ENCODE measurements at places on chromosomes 5 and 9.
A peak's percentile ranks its signal among the peaks of the same experiment; 100 is the strongest.

- DNase-seq = no peak
Measured at GRCh38 chr9:122342323-122343050, 28.3 kb upstream of the PTGS1 start.

- DNase-seq = peak; percentile 53
Measured at GRCh38 chr5:154467655-154468354, 10.2 kb downstream of the HAND1 start.

GRCh38 chr9:38092656-38093055 lies 23.6 kb upstream of the SHB start:
- no peak for DNase-seq

DNA sequence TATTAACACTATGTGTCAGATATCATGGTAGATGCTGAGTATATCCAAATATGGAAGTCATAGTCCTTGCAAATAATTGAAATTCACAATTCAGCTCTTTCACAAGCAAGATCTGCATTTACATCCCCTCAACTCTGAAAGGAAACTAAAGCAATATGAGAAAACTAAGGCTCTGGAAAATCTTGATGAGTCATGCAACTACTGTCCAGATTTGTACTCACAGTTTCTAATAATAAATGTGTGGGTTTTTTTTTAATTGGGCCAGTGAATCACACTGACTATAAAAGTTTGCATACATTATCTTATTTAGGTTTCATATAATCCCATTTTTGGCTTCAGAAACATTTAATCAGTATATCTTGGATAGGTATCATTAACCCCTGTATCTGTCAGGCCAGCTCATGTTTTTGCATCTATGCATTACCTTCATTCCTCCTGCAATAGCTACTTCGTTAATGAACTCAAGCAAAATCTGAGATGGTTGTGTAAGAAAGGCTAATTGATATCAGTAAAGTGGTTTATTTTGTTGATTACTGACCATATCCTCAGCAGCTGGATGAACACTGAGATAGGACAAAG lies 58.7 kb upstream of the PRR16 start:
- DNase-seq = peak; percentile 93

DNA sequence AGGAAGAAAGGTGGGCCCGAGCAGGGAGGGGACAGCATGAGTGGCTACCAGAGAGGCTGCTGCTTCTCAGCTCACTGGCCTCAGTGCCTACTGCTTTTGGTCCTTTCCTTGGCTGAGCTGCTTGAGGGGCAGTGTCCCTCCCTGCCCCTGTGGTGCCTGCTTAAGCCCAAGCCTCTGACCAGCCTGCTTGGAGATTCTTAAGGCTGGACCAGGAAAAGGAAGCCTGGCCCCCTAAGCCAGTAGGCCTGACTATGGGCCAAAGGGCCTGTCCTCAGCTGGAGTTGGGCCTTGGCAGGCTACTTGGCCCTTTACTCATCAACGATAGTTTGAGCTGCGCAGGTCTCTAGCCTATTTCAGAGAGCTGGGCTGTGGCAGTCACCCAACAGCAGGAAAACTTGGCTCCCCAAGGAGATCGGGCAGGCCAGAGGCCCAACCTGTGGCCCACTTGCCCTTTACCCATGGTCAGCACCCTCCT lies 24.9 kb downstream of the TCF7 start:
- no peak for DNase-seq

GRCh38 chr9:32723789-32724325 lies 59.5 kb upstream of the TMEM215 start:
- DNase-seq = no peak

DNA sequence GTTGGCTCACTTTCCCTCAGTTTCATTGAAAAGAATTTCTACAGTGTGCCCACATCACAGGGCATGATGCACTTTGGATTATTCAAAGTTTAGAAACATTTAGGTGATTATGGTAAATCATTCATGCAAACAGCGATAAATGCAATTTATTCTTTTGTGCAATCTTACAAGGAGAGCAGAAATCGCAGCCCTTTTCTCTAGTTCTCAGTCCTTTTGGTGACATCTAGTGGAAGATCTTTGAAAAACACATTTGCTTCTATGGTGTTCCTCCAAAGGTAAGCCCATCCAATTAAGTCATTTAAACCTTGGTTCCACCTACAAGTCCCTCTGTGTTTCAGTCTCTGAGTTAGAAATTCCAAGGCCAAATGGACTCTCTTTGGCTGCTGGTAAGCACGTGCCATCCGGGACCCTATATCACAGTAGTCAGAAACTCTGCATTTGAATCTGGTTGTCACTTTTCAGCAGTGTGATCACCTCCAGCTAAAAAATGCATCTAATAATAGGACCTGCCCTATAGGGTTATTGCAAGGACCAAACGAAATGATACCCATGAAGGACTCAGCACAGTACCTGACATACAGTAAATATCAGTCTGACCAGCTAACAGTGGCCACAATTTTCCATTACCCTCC lies 66.4 kb downstream of the MACROH2A1 start:
- peak; percentile 63 for DNase-seq

DNA sequence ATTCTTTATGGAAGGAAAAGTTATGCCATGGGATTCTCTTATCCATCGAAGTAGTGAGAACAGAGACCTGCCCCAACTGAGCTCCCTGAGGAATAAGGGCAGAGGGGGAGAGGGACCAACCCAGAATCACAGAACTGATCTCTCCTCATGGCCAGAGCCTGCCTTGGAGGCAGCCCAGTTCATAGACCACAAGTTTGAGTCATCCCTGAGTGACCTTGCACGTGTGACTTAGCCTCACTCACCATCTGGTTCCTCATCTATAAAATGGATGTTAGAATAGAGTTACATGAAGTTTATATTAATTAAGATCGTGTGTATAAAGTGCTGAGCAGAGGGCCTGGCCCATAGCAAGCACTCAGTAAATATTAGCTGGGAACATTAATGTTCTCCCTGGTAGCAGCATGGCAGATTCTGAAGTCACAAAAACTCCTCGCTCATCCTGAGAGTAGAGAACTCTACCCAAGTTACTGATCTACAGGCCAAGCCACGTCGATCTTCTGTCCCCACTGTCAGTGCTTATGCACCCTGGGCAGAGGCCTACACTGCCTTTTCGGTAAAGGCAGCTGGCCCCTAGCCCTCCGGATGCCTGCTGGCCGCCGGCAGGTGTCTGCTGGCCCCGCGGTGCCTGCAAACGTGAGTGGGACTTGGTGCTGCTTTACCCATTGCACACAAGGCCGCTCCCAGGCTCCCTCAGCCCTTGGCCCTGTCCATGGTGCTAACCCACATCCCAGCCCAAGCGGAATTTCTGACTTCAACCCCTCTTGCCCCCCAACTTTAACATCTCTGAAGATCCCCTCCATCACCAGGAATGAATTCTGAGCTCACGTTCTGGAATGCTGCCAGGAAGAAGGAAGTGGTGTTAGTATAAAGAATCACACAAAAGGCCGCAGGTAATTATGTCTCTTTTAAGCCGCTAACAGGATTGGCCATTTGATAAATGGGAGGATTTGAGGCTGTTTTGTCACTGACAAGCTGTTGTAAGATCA lies 61.1 kb upstream of the ARAP3 start:
- peak; percentile 17 for DNase-seq

DNA sequence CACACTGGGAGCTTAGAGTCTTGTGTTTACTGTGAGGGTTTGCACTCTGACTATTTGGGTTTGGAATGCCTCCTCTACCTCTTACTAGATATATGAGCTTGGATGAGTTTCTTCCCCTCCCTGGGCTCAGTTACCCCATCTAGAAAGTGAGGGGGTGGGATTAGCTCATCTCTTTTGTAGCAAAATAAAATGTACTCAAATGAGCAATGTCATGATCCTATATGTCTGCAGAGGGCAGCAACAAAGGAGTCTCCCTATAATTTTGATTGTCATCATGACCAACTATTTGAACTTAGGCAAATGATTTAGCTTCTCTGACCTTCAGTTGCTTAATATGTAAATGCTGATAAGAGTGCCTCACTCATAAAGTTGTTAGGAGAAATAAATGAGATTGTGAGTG lies 109.0 kb downstream of the DPYSL3 start:
- no peak for DNase-seq

DNA sequence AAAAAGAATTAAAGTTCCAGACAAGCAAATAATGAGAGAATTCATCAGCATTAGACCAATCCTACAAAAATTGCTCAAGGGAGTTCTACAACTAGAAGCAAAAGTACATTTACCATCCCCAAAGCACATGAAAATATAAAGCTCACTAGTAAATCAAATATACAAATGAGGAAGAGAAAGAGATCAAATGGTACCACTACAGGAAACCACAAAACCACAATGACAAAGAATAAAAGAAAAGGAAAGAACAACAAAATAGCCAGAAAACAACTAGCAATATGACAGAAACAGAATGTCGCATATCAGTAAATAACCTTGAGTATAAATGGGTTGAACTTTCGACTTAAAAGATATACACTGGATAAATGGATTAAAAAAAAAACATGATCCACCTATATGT lies 739.0 kb downstream of the DTWD2 start:
- DNase-seq = no peak

DNA sequence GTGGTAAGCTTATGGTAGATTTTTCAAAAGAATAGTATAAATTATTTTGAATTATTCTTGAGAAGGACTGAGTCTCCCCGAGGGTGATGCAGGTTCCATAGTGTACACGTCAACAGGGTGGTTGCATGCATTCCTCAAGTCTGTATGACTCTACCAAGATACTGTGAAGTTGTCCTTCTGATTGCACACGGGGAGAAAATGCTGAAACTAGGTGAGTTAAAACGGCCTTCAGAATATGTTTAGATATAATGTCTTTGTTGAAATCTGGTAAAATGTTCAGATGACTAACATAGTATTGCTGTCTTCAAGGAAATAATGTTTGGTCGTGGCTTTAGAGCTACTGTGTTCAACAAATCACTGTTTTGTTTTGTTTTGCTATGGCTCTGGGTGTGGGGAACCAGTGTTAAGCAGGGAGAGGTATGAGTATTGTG lies 22.4 kb upstream of the TNFAIP8 start:
- DNase-seq = no peak

DNA sequence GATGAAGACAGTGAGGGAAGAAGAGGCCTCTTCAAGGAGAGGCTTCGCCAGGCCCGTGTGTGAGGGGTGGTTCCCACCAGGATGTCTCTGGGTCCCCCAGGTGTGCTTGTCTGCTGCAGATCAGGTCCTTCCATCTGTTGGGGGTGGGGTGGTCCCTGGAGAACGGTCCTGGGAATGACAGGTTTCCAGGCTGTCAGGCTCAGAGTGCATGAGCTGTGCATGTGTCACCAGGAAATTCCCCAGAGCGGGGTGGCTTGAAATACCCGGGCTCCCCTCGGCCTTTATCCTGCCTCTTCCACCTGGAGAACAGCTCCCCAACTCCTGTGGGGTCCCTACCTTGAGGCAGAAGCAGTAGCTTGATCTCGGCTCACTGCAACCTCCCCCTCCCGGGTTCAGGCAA lies 118.8 kb downstream of the GAPVD1 start:
- no peak for DNase-seq

- no peak for DNase-seq
Measured at GRCh38 chr9:96559339-96559943, 60.2 kb downstream of the CDC14B start.

DNA sequence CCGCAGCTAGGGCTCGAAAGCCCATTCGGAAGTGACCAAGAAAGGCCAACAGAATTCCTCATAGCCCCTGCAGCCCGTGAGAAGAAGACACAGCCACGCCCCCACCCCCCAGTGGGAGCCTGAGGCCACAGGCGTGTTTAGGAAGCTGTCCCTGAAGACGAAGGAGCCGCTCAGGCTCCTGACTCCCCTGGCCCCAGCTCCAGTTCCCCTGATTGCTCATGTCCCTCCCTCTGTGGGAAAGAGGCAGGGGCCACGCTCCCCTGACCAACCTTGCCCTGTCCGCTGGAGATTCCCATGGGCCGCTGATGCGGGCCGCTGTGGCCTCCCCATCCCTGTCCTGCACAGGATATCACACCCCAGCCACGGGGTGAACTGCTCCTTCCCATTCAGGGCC lies 13.6 kb downstream of the ROPN1L start:
- no peak for DNase-seq

GRCh38 chr9:77663754-77664153 lies 15.6 kb upstream of the GNA14 start:
- DNase-seq = no peak

DNA sequence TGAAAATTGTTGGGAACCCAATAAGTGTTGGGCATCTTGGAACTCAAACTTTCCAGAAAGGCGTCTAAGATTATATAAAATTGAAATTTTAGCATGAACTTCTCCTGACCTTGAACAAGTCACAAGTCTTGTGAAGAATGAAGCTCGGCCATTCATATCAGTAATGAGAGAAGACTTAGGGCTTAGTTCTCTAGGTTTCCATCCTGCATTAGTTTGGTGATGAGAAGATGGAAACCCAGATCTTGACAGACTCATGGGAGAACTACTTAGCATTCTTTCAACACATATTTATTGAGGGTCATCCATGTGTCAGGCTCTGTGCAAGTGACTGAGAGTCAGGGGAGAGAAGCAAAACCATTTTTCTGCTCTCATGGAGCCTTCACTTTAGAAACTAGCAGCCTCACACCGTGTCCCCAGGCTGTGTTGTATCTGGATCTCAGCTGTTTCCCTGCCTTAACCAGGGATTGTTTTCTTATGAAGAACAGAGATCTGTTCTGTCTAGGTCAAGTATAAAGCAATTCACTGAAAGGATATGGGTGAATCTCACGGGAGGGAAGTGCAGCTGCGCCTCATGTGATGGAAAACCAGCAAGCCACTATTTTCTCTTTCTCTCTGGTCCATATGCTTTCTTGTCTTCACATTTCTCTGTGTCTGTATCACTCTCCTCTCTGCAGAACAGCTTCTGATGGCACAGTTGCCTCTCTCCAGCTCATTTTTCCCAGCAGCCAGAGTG lies 3.4 kb downstream of the GARNL3 start:
- no peak for DNase-seq

GRCh38 chr5:174750711-174751110 lies 26.3 kb downstream of the MSX2 start:
- peak; percentile 79 for DNase-seq

DNA sequence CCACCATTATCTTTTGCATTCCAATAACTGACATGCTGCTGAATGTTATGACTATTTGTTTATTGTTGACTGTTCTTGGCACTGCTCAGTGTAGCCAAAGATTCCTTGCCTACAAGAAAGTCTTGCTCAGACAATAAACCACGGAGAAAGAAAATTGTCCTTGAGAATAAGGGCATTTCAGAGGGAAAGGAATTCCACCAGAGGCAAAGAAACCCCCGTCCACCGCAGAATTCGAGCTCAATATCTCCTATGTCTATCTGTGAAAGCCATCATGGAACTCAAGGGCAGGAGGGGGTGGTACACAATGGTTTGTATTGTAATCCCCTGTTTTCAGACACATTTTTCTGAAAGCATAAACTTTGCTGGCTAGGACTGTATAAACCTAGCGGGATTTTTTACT lies 70.3 kb upstream of the ADAMTS16 start:
- no peak for DNase-seq

DNA sequence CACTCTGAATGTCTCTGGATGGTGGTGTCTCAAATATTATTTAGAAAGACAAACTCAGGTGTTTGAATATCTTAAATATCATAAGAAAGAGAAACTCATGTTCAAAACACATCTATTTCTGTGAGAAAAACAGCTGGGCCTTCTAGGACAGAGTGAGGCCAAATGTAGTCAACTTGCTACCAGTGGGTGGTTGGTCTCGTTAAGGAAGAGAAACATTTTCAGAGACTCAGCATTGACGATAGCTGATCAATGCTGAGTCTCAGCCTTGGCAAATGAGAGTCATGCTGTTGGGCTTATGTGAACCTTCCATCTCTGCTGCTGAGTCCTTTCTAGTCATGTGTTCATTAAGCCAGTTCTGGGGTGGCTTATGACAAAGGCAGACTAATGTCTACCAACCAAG lies 418.0 kb downstream of the CETN3 start:
- DNase-seq = no peak
